ENCODE measurements at places on chromosomes 3 and 15.
A peak's percentile ranks its signal among the peaks of the same experiment; 100 is the strongest.

GRCh38 chr15:57216288-57216687, 160.0 kb upstream of the CGNL1 start:
- DNase-seq = no peak

DNA sequence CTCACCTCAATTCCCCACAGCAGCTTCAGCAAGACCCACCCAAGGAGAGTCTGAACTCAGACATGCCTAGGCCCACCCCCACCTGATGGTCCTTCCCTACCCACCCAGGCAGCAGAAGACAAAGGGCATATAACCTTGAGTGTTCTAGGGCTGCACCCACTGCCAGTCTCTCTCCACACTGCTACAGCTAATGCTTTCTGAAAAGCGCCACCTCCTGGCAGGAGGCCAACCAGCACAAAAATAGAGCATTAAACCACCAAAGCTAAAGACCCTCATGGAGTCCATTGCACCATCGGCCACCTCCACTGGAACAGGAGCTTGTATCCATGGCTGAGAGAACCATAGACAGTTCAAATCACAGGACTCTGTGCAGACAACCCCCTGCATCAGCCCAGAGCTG, 11.3 kb upstream of the RPL39L start:
- DNase-seq = peak; percentile 73

DNA sequence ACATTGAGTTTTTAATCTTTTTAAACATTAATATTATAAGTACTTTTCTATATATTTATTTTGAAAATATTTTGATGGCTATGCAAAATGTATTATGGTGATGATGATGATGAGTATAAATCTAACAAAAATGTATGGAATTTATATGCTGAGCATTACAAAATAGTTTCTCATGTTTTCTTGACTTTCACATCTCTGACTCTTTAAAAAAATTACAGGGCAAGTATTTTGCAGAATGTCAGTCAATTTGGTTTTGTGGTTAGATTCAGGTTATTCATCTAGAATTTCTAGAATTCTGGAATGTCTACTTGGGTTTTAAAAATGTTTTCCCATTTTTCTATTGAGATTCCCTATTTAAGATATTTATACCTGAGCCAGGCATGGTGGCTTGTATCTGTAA, 41.7 kb upstream of the ANP32A start:
- DNase-seq = no peak

DNA sequence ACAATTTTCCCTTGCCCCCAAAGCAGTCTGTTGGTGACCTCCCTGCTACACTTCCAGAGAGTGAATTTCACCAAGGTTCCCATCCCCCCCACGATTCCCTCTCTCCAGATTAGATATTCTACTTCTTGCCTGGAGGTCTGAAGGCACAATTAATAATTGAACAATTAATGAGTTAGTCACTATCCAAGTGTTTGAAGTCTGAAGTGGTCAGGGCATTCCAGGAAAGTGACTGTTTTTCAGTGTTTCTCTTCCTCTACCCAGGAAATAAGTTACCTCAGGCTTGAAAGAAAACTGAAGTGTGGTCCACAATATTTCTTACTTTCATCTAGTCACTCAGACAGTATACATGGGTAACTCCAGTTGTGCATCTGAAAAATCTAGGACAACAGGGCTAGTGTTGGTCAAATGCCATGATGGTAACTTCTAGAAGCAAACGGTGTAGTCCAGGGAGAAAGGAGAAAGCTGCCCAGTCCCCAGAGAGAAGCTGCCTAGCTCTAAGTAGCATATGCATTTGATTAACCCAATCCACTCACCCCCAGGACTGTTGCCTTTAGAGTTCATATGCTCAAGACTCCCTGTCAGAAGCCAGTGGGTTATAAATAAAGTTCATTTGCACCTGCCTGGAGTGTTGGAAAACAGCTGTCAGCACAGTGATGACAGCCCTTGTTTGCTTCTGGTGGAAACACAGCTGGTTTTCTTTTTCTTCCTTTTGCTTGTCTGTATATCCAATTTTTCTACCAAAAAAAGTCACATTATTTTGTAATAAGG, 2.3 kb upstream of the TM4SF4 start:
- no peak for DNase-seq

DNA sequence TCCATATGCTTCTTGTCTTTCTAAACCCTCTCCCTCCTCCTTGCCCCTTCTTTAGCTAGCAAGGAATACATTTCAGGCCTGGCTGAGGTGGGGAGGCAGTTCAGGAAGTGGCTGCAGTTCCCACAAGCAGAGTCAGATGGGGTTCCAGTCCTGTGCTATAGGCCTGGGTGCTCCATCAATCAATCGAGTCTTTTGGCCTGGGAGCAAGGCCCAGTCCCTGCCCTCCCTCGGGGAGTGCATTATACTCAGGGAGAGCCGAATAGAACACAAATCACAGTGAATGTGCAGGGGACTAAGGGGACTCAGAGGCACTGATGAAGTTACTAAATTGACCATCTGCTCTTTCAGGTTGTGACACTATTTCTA, 58.0 kb upstream of the HERC1 start:
- DNase-seq = no peak

DNA sequence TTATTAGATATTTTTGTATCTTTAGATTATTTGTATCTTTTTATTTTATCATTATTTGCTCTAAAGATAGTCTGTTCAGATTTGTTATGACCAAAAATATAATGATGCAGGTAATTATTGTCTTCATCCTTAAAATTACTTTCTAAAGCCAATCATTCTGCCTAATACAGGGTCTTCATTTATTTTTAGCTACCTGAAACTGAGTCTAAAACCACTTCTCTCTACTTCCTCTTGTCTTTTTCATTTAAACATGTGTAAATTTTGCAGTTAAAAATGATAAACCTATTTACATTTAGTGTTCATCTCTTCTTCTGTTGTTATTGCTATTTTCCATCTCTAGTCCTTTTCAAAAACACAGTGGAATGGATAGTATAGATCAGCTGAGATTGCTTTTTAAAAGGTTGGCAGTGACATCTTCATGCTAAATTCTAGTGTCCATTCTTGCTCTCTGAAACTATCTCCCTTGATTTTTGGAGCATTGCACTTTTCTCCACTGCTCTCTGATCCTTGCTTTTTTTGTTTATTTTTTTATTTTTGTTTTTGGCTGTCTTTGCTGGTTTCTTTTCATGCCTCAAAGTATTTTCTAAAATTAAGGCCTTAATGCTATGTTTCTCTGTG, 91.8 kb downstream of the UBE2E2 start:
- DNase-seq = no peak

- no peak for DNase-seq
These were observed 98.2 kb upstream of the NR2F2 start for GRCh38 chr15:96232335-96232734.

- DNase-seq = no peak
These were observed 111.5 kb upstream of the FLNB start for GRCh38 chr3:57896691-57897090.

GRCh38 chr3:45509038-45509767, 85.3 kb upstream of the LIMD1 start:
- DNase-seq = no peak

- no peak for DNase-seq
These were observed 23.4 kb downstream of the ZNF609 start for GRCh38 chr15:64483749-64484148.

- DNase-seq = no peak
These were observed 131.2 kb downstream of the RAP2B start for GRCh38 chr3:153293265-153293664.

GRCh38 chr15:55784286-55784685, 41.3 kb upstream of the PRTG start:
- DNase-seq = no peak

- peak; percentile 27 for DNase-seq
These were observed 640 bp downstream of the MB21D2 start for GRCh38 chr3:192917028-192917403.

- DNase-seq = peak; percentile 36
These were observed 695 bp downstream of the GMPS start for GRCh38 chr3:155870945-155871745.

GRCh38 chr3:71583566-71584393, at the start of gene FOXP1:
FOXP1 (minus strand) TSS chr3:71583728; CDS start chr3:71198381, 385,347 bp downstream.
- DNase-seq = peak; percentile 78

DNA sequence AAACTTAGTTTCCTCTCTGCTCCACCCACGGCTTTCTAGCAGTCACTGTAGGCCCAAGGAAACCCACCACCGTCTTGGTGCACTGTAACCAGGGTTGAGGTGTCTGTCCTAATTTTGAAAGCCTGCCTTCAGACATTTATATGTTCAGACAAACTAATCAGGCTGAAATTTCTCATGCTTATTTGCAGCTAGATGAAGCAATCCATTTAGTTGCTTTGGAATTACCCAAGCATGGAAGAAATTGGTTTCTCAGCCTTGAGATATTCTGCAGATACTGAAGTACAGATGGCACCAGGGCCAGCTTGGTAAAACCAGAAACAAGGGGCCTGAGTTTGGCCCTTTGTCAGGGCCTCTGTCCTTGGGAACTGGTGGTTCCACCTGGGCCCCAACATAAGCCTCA, 105.4 kb downstream of the CACNA1D start:
- DNase-seq = no peak

GRCh38 chr3:146334151-146334550, 83.2 kb upstream of the PLSCR4 start:
- no peak for DNase-seq

DNA sequence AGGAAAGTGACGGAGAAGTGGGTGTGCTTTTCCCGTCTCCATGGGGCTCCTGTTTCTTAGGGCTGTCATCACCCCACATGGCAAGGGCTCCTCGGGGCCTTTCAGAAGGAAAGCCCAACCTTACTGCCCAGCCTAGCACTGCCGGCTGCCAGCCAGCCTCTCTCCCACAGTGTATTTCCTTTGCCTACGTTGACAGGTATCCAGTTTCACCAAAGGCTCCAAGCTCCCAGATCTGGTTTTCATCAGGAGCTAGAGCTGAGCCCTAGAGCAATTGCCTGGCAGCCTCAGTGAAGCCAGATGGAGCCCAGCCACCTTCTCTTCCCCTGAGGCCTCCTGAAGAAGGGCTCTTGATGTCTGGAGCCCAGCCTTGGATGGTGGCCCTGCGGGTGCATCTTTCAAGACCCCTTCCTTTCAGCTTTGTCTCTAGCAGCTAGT, 20.2 kb downstream of the CRABP1 start:
- no peak for DNase-seq

GRCh38 chr3:152610622-152611021, 224.3 kb upstream of the P2RY1 start:
- DNase-seq = no peak

DNA sequence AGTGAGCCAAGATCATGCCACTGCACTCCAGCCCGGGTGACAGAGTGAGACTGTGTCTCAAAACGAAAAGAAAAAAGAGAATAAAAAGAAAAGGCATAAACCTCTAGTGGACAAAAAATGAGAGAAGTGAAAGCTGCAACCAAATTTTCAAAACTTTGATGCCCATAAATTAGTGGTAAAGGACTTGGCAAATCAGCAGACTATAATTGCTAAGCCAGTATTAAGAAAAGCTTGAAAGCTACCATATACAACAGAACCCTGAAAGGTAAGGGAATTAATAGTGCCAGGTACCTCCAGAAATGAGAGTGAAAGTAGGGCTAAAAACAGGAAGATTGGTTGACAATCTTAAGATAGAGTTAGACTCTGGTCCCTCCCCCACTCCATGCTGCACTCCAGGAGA, 32.9 kb upstream of the SLC22A13 start:
- DNase-seq = no peak

- DNase-seq = no peak
These were observed 3.6 kb upstream of the RAB6B start for GRCh38 chr3:133899311-133899710.

DNA sequence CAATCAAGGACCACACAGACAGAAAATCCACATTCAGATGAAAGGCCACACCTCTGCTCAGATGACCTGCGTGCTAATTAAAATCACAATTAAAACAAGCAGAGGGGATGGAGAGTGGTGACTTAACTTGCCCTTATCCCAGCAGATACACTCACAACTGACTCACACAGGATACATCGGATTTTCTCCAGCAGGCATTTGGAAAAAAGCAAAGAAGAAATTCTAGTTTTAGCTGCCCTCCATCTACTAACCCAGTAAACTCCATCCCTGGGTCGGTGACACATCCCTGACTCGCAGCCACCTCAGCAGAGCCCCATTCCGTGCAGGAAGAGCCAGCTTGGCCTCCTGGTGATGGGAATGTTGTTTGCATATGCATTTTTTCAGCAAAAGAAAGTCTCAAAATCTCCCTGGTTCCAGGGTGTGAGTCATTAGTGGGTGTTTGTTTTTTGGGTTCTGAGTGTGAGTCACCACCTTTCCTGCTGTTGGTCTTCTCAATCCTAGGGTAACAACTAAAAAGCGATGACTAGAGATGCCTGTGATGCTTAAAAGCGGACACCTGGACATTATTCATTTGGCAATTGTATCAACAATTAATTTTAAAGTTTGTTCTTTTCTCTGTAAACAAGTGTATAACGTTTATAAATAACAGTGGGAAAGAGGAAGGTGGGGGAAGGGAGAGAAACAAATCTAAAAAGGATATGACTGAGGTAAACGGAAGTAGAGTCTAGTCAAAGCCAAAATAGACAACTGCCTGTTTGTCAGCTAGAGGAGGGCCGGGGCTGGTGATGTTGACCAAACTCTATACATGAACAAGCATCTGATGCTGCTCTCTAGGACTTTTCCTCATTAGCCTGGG, 49.8 kb upstream of the SLC4A7 start:
- peak; percentile 56 for DNase-seq

DNA sequence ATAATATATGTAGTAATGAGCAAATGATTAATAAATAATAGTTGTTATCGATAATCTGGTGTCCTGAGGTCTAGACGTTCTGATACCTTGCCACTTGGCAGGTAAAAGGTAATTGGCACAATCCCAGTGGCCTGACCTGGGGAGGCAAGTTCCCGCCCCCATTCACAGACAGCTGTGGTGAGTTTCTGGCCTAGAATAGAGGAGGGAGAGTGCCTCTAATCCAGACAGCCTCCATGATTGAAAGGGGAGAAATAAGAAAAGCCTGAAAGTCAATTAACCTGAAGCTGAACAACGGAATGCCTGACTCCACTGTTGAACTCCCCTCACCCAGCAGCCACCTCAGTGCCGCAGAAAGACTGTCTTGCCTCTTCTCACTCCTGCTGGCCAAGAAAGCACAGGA, 38.1 kb upstream of the SV2B start:
- DNase-seq = no peak

- no peak for DNase-seq
These were observed 344.6 kb downstream of the GRM7 start for GRCh38 chr3:7205535-7205934.

DNA sequence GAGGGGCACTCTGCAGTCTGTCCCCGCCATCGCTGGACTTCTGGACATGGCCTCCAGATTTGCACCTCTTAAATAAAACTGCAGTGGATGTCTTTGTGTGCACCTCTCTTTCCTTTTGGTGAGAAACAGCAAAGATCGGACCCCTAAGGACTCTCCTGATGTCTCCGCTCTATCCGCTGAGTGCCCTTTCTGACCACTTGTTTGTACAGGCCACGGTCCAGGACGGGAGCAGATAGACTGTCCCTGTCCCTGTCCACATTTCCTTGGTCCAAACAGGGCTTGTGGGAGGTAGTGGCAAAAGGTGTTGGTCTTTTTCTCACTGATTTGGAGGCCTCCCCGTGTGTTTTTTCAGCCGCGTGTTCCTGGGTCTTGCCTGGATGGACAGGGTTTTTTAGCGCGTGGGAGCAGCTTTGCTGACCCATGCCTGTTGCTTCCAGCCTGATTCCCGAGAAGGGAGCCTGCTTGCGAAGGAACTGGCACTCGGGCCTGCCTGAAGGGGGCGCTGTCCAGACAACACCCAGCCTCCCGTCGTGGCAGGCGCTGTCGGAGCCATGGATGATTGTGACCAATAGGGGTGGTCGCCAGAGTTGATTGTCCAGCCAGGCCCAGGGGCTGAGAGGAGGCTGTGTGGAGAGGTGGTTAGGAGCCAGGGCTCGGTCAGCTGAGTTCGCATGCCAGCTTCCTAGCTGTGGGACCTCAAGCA, 13.2 kb upstream of the STAB1 start:
- DNase-seq = no peak
